ENCODE measurements at places on chromosomes 1 and 21.

DNA sequence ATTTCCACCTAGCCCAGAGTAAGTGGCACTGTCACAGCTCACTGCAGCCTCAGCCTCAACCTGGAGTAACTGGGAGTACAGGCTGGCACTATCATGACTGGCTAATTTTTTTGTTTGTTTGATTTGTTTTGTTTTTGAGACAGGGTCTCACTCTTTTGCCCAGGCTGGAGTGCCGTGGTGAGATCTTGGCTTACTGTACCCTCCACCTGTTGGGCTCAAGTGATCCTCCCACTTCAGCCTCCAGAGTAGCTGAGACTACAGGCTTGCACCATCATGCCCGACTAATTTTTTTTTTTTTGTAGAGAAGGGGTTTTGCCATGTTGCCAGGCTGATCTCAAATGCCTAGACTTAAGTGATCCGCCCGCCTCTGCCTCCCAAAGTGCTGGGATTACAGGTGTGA lies 2.5 kb downstream of the UCK2 start:
- no peak for DNase-seq

- DNase-seq, result no peak
Observed at GRCh38 chr1:10852486-10852885, 56.0 kb upstream of the CASZ1 start.

DNA sequence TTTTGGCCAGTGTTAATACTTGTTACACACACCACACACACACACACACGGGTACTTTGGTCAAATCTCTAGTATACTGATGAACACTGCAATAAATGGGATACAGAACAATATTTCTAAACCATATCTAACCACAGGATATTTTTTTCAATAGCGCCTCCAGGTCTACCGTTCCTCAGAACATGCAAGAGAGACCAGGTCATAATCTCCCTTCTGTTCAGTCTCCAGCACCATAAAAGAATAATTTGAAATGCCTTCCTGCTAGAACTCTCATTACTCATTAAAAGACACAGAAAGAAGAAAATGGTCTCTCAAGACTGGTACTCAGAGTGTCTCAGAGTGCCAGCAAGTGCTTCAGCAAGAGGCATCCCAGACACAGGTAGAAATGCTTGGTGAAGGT lies 11.5 kb upstream of the SLC44A3 start:
- DNase-seq, result no peak

- DNase-seq, result no peak
Observed at GRCh38 chr1:58035523-58035922, 511.0 kb downstream of the OMA1 start.

GRCh38 chr21:33478182-33478581 lies 1.6 kb downstream of the TMEM50B start:
- no peak for DNase-seq

GRCh38 chr1:223410036-223410435 lies 16.8 kb downstream of the CCDC185 start:
- DNase-seq, result no peak

DNA sequence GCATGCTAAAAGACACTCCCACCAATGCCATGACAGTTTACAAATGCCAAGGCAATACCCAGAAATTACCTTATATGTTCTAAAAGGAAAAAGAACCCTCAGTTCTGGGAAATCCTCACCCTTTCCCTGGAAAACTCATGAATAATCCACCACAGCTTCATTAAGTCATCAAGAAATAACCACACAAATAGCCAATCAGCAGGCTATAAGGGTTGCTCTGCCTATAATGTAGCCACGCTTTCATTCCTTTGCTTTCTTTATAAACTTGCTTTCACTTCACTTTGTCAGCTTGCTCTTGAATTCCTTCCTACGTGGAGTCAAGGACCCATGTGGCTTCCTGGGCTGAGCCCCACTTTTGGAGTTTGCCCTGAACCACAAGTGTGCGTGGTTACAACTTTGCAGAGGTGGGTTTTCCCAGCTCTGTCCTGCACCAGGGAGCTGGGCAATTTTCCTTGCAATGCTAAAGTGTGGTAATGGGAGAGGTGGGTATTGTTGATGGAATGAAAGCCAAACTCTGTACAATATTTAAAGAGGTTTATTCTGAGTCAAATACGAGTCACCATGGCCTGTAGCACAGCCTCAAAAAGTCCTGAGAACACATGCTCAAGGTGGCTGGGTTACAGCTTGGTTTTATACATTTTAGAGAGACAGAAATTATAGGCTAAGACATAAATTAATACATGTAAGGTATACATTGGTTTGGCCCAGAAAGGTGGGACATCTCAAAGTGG lies 42.2 kb upstream of the COG2 start:
- no peak for DNase-seq

GRCh38 chr1:199690496-199690895 lies 337.0 kb upstream of the NR5A2 start:
- no peak for DNase-seq

DNA sequence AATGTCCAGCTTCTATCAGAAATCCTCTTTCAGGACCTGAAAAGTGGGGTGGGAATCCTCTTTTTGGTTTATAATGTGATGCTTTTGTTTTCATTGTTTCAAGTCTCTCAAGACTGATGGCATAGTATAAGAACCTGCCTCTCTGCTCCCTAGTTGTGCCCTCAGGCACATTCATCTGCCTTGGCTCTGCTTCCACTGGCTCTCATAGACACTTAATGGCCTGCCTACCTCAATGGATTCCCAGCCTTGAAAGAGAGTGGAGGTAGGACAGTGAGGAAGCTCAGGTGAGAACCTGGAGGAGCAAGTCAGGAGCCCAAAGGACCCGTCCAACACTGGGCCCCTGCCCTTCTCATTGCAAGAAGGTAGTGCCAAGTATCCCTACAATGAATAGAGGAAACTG lies 4.8 kb downstream of the TTLL7 start:
- no peak for DNase-seq

DNA sequence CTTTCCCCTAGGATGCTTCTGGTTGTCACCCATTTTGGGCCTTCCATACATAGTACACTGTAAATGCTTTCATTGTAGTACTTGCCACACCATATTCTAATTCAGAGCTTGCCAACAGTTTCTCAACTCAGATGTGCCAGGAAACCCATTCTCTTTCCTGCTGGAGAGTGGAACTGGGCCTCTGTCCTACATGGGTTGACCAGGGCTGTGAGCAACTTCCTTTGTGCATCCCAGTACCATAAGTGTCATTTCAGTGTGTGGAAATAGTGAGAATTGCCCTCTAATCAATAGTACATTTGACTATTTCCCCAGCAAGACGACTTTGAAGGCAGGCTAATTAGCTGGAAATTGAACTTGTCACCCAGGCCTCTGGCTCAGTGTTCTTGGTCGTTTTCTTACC lies 74.8 kb downstream of the MTR start:
- no peak for DNase-seq

DNA sequence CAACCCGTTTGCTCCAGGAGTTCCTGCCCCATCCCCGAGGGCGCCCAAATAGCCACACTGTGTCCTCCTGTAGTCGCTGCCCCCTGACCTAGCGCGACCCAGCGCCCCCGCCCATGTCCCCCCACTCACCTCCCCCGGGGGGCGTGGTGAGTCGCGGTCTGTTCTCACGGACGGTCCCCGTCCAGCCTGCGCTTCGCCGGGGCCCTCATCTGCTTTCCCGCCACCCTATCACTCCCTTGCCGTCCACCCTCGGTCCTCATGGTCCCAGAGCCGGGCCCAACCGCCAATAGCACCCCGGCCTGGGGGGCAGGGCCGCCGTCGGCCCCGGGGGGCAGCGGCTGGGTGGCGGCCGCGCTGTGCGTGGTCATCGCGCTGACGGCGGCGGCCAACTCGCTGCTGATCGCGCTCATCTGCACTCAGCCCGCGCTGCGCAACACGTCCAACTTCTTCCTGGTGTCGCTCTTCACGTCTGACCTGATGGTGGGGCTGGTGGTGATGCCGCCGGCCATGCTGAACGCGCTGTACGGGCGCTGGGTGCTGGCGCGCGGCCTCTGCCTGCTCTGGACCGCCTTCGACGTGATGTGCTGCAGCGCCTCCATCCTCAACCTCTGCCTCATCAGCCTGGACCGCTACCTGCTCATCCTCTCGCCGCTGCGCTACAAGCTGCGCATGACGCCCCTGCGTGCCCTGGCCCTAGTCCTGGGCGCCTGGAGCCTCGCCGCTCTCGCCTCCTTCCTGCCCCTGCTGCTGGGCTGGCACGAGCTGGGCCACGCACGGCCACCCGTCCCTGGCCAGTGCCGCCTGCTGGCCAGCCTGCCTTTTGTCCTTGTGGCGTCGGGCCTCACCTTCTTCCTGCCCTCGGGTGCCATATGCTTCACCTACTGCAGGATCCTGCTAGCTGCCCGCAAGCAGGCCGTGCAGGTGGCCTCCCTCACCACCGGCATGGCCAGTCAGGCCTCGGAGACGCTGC lies 1.1 kb downstream of the HTR6 start:
- no peak for DNase-seq

DNA sequence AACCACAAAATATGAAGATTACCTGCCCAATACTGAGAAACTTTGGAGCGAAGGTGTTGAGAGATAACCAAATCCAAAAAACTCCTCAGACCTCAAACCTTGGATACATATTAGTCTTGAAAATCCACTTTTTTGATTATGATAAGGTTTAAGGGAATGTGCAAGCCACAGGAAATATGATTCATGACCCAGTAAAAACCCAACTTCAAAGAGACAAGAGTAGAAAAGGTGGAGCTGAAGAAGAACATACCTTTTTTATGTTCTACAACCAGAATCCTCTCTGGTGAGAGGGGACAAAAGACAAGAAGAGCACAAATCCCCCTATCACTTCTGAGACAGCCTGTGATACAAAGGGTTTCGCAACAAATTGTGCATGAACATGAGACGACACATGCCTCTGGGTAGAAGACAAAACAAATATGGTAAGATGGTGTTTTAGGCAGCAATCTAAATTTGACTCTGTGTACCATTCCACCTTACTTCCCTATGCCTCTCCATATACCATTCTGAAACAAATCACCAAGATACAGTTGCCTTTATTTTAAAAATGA lies 37.3 kb downstream of the COL24A1 start:
- DNase-seq, result no peak

GRCh38 chr1:5628416-5628815 lies 363.8 kb downstream of the NPHP4 start:
- no peak for DNase-seq

GRCh38 chr1:41724248-41724647 lies 194.5 kb downstream of the HIVEP3 start:
- DNase-seq, result no peak

Data from activated T-cell treated with anti-CD3 and anti-CD28 coated beads for 24 hours (primary cell).